ENCODE measurements at places on chromosomes 16 and 17. TPM values are rescaled to one million over a fixed set of nuclear protein-coding genes. Genes with fewer than 3 reads are reported as not detected.

Gene RHBDF1
- 11.8 TPM for total RNA-seq

Gene ITGA2B
- total RNA-seq: 0.26 TPM

DNA sequence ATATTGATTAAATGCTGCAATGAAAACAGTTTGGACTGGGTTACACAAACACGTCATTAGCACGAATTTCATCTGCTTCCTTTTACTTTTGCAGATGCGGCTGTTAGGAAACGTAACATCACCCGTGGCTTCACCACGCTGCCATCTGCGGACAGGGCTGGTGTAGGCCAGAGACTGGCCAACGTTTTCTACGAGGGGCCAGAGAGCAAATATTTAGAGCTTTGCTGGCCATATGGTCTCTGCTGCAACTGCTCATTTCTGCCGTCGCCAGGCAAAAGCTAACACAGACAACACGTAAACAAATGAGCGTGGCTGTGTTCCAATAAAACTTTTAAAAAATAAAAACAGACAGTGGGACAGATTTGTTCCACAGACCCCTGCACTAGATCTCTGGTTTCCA, 96.6 kb downstream of the ENGASE start:
- no peak for DNase-seq

- no peak for DNase-seq
These were observed 985 bp upstream of the TMEM107 start for GRCh38 chr17:8176998-8177731.

GRCh38 chr17:39836117-39836516, 28.0 kb downstream of the IKZF3 start:
- DNase-seq: no peak

DNA sequence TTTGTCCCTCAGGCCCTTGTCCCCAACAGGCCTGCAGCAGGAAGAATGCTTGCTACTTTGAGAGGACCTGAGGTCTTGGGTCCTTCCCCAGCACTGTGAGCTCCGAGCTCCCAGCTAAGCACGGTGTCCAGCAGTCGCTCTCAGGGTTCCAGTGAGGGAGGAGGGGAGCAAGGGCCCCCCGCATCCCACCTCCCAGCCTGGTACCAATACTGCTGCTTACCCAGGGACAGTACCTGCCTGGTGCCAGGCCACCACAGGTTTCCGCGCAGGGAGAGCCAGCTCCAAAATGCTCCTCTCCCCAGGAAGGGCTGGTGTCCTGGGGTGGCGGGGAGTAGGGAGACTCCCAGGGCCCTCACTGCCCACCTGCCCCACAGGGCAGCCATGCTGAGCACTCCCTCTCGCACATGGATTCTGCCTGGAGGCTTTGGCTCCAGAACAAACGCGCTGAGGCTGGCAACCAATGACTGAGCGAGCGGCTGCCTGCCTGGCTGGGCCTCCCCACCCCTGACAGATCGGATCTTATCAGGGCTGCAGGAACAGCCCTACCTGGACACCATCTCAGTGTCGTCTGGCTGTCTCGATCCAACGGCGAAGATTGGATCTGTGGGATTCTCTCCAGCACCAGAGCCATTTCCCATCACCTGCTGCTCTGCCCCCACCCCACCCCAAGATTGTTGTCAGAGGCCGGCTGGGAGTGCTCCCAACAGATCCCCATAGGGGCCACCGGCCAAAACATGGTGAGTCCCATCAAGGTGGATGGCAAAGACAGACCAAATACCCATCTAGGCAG, 2.4 kb downstream of the DOK4 start:
- DNase-seq: no peak

GRCh38 chr17:82911822-82912221, 72.0 kb upstream of the ZNF750 start:
- no peak for DNase-seq

Data from Caki2 (cell line).